ENCODE measurements at places on chromosomes 1 and 21.
A peak's percentile ranks its signal among the peaks of the same experiment; 100 is the strongest.

DNA sequence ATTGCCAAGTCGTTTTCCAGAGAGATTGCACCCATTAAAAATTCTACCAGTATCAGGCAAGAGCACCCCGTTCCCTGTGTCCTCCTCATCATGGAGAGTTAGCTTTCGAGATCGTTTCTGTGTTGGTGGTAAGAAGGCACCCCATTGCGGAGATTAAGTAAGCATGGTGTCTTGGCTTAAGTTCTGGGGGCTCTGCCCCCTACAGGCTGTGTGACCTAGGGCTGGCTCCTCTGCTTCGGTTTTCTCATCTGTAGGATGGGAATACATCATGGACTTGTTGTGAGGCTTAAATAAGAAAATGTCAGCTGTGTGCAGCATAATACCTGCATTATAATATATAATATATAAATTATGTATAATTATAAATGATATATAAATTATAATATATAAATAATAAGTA, 36.8 kb upstream of the TENT5C start:
- DNase-seq: no peak

- no peak for DNase-seq
Measured at GRCh38 chr21:31338908-31339368, 5.1 kb downstream of the TIAM1 start.

DNA sequence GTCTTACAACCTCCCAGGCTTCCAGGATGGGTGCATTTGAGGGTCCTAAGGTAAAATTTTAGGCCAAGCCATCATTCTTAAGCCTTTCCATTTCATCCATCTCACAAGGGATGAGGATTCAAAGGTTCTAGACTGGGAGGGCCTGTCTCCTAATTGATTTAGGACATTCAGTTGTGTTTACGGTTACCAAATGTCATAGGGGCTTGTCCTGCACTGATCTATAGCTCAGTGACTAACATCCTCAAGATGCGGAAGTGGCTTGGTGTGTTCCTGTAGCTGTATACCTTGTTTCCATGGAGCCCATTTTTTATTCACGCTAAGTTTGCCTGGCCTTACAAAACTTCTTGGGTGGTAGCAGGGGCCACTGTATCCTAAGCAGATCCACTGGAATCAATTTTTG, 52.8 kb downstream of the DUSP10 start:
- DNase-seq: peak; percentile 38

DNA sequence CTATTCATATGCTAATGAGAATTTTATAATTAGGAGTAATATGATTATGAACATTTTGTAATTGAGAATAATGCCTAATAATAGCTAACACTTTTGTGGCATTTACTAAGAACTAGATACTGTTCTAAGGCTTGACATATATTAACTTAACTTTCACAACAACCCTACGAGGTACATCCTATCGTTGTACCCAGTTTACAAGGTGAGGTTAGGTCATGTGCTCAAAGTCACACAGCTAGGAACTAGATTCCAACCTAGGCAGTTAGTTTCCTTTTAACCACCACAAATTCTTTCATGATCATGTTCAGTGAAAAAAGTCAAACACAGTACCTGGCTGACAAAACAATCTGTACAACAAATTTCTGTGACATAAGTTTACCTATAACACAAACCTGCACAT, 13.0 kb upstream of the ERRFI1 start:
- no peak for DNase-seq

- no peak for DNase-seq
Measured at GRCh38 chr21:32253215-32253641, 25.6 kb downstream of the MIS18A start.

- DNase-seq: no peak
Measured at GRCh38 chr1:171653796-171654195, 1.3 kb upstream of the MYOC start.

GRCh38 chr1:205920159-205920558, 23.1 kb downstream of the SLC26A9 start:
- no peak for DNase-seq

GRCh38 chr1:203084588-203085527, 954 bp downstream of the MYOG start:
- peak; percentile 45 for DNase-seq

DNA sequence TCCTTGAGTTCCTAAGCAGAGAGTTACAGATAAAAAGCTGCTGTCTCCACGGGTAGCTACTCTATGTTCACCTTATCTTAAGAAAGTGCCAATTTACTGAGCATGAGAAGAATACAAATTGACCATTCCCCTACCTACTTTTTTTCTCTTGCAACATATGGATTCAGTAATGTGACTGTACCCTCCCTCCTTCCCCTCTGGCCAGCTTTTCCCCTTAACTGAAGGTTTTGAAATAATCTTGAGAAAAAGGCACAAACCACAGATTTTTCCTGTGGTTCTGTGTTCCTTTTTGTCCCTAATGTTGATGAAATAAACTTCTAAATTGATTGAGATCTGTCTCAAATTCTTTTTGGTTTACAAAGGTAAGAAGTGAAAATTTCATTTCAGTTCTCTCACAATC, 2.6 kb upstream of the CD2 start:
- DNase-seq: no peak

- peak; percentile 21 for DNase-seq
Measured at GRCh38 chr1:67052741-67053534, 1.0 kb downstream of the SLC35D1 start.

DNA sequence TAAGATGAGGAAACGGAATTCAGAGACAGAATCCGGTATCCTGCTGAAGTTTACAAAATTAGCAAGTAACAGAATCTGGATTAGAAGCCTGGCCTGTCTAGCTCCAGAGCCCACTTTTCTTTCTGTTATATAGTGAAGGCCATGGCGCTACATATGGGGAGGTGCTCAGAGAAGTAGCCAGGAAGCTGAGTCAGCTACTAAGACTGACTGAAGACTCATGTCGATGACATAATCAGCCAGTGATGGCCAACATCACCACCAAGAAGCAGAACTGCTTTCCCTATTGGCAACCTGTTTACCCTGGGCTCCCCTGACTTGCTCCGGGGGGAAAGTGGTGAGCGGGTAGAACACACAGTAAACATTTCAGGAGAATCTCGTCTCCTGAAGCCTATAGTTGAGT, 18.8 kb downstream of the LRRC52 start:
- DNase-seq: no peak

GRCh38 chr1:115643666-115644065, 1.9 kb downstream of the VANGL1 start:
- DNase-seq: no peak

GRCh38 chr1:34164771-34165391, at the start of gene CSMD2:
TSS of gene CSMD2 (minus strand) at chr1:34165230. CDS start at chr1:34165097, 133 bp downstream.
- no peak for DNase-seq

DNA sequence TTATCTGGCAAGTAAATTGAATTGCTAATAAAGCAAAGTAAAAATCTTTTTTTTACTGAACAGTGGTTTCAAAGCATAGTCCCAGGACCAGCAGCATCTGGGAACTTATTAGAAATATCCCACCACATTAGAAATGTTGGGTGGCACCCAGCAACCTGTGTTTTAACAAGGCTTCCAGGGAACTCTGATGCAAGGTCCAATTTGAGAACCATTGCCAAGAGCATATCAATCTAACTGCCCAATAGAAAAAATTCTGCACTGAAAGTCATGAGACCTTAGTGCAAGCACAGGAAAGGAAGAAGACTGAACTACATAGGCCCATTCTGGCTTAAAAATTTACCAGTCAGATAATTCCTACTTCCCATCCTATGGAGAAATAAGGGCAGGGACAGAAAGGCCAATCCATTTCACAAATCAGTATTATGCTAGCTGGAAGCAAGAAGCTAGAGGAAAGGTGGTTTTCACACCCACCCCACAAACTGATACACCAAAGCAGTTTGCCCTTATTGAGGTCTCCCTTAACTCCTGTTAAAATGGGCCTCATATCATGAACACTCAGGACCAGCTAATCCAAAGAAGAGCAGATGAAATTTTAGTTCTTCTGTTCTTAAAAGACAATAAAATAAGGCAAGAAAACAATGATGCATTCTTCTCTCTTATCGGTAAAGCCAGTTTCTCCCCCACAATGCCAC, 17.5 kb upstream of the C1orf105 start:
- no peak for DNase-seq

GRCh38 chr1:183039330-183039729, 16.1 kb downstream of the LAMC1 start:
- DNase-seq: no peak

- no peak for DNase-seq
Measured at GRCh38 chr1:174169342-174169741, 10.0 kb downstream of the RABGAP1L start.

- DNase-seq: no peak
Measured at GRCh38 chr21:25931765-25932164, 197.0 kb downstream of the GABPA start.

- DNase-seq: no peak
Measured at GRCh38 chr1:10761503-10762152, 34.8 kb downstream of the CASZ1 start.

DNA sequence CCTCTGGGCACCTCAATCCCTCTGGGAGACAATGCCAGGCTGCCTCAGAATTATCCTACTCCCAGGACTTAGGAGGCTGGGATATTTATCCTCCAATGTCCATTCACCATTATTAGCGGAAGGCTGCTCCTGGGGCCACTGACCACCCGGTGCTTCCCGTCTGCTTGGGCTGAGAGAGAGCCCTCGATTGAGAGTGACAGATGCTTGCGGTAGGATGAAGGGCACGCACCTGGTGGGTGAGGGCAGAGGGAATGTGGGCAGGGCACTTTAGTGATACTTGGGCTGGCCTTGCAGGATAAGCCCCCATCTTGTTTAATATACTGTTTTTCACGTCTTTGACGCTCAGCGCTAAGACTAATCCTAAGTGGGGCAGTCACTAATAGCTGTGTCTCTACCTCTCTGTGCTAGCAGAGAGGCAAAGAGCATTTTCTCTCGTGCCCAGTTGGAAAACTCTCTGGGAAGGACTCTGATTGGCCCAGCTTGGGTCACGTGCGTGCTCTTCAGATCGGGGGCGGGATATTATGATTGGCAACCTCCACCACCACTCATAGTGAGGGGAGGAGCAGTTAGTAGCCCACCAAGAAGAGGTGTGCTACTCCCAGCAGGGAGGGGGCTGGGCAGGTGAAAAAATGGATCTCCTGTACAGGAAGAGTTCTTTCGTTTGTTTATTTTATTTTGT, 10.6 kb upstream of the PARS2 start:
- peak; percentile 19 for DNase-seq

GRCh38 chr1:223345720-223346119, 18.3 kb downstream of the SUSD4 start:
- DNase-seq: no peak

GRCh38 chr21:37965088-37965805, 49.0 kb upstream of the KCNJ6 start:
- no peak for DNase-seq

GRCh38 chr1:235024711-235025421, 103.8 kb downstream of the TOMM20 start:
- DNase-seq: no peak

GRCh38 chr1:18640228-18641004, 9.8 kb downstream of the PAX7 start:
- no peak for DNase-seq

GRCh38 chr1:212595787-212596714, 12.5 kb upstream of the ATF3 start:
- DNase-seq: peak; percentile 85

GRCh38 chr1:211892577-211892976, 62.0 kb upstream of the LPGAT1 start:
- no peak for DNase-seq

- DNase-seq: no peak
Measured at GRCh38 chr1:52294580-52294979, 71.4 kb downstream of the CC2D1B start.

DNA sequence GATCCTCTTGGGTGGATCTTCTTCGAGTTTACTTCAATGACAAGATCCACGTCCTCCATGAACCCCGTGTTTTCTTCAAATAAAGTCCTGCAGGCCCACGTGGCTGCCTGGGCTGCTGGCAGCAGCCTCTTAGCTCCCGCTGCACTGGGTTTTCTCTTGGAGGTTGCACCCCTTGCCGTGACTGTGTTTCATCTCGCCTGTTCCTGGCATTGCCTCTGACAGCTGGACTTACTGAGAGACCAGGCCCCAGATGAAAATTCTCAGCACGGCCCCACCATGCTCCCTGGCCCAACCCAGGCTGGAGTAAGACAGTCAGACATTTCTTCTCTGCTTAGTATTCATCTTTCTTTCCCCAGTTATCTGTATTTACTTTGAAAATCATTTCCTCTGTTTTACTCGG, 274.8 kb upstream of the RUNX1 start:
- DNase-seq: no peak

GRCh38 chr1:246292571-246292970, 214.5 kb downstream of the SMYD3 start:
- DNase-seq: no peak

DNA sequence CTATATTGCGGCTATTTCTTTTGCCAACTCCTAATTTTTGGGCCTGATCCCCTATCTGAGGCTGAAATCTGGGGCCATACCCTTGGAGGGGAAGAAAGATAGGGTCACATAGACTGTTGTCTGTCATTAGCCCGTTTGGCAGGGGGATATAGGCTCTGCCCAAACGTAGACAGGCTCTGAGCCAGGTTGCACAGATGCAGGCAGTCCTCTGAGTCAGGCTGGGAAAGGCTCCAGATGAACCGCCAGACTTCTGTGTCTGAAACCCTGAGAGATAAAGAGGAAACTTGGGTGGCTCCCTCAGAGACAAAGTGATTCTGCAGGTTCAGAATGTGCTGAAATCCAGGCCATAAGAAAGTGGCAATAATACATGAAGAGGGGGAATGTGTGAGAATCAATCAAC, 4.0 kb upstream of the CAP1 start:
- DNase-seq: no peak

GRCh38 chr1:186894415-186894814, 65.7 kb downstream of the PLA2G4A start:
- no peak for DNase-seq

DNA sequence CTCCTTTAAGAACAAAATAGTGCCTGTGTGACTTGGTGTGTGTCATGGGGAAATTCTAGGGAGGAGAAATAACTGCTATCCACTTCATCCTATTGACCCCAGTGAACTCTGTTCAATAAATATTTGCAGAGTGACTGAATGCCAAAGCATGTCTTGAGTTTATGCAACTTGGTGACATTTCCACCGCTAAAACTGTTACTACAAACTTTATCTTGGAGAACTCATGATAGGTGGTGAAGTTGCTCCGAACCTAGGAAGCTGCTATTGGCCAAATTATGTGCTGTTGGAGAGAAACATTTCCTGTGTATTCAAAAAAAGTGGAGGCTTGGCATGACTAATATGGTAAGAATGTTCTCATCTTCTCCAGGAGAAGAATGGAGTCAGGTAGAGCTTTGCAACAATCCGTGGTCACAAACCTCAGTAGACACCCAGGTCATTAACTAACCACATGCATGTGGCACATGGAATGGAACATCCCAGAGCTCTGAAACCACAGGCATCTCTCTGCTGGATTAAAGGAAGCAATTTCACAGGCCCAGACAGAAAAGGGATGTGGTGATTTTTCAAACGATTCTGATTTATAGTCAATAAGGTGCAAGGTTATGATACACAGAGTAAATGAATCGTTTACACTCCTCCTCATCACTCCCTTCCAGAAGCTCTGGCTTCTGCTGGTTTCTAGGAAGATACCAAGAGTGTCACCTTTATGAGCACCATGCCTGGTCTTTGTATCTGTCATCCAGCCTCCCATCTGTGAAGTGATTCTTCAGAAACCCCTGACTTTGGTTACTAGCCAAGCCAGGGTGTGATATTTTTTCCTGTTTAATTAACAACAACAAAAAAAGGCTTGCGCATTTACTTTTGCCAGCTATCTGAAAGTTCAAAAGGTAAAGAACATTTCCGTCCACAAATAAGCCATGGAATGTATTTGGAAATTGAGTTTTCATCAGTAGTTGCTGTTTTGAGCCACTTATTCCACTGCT, 361.1 kb downstream of the TGFB2 start:
- no peak for DNase-seq

GRCh38 chr1:114700036-114700600, 4.8 kb upstream of the AMPD1 start:
- DNase-seq: no peak

All from activated CD4-positive, alpha-beta T cell treated with anti-CD3 and anti-CD28 coated beads, Interleukin-10, Interleukin-2, amounts not matched to agents 100 ng/mL and 50 ng/mL, durations not matched to agents 16 hours and 8 hours (primary cell).